ENCODE measurements at places on chromosomes 16 and 17.
A peak's percentile ranks its signal among the peaks of the same experiment; 100 is the strongest.

DNA sequence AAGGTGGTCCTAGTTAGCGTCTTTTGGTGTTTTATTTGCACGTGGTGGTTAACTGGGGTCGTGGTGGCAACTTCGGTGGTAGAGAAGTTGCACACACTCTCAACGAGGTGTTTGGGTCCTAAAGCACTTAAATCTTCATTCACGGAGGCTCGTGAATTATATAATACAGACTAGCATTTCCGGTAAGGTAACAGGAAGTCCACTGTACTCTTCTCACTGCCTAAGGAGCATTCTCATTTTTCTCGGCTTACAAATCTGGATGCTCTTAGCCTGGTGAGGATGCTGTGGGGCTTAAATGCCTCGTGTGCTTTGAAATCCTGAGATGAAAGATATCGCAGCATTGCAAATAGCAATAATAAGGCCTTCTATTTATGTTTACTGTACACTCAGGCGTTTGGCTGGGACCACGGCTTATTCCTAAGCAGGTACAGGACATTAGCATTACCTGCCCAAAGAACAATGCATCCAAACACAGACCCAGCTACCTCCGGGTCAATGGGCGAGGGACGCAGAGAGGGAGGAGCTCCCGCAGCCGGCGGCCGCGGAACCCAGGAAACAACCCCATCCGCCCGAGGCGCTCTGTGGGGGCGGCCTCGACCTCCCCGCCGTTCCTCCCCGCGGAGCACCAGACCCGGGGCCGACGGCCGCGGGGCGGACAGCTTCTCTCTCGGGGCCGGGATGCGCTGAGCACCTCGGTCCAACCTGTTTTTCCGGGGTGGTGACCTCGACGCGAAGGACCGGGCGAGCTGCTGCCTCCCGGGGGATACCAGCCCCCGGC, 856 bp downstream of the DNAJA2 start:
- peak; percentile 4 for DNase-seq

DNA sequence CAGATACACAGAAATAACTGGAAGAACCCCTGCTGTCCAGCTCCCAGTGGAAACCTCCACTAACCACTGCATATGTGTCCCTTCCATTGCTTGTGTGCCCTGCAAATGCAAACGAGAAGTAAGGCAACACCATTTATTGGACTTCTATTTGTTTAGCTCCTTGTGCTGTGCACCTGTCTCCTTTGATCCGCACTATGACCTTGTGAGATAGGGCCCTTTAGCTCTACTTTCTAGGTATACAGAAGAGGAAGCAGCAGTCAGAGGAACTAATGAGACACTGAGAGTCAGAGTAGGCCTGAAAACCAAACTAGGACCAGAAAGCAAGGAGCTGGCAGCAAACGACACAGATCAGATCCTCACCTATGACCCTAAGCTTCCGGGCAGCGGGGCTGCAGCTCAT, 22.4 kb downstream of the SOX9 start:
- peak; percentile 96 for DNase-seq

DNA sequence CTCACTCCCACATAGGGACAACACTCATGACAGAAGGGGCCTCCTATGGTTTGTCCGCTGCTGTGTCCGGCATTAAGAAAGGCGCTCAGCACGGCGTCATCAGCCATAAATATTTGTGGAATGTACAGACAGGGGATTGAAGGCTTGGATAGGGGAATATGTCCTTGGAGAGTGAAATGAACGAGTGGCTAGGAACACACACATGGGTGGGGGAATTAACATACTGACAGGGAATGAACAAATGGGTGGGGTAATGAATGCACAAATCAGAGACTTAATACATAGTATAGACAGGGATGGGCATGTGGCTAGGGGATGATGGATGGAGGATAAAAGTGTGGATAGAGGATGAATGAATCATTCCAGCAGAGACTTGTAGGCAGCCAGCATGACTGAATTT, 154.0 kb upstream of the HSBP1 start:
- no peak for DNase-seq

DNA sequence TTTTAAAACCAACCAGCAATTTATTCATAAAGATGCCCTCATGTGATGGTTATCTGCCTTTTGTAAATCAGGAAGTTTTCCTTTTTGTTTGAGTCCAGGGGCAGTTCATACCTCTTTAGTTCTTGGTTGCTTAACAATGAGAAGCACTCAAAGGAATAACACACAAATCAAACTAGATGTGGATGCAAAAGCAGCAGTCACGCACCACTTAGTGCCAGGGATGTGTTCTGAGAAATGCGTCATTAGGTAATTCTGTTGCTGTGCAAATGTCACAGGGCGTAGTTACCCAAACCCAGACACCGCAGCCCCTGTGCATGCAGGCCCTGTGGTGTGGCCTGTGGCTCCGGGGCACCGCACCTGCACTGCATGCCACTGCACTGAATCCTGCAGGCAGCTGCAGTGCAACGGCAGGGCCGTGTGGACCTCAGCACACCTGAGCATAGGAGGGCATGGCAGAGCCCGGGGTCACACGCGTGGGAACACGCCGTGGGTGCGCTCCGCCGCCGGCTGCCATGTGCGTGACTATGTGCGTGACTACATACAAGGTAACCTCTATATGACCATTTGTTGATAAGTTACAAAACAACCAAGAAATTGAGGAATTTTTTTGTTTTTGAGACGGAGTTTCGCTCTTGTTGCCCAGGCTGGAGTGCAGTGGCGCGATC, 39.6 kb downstream of the PKD1 start:
- DNase-seq: no peak

DNA sequence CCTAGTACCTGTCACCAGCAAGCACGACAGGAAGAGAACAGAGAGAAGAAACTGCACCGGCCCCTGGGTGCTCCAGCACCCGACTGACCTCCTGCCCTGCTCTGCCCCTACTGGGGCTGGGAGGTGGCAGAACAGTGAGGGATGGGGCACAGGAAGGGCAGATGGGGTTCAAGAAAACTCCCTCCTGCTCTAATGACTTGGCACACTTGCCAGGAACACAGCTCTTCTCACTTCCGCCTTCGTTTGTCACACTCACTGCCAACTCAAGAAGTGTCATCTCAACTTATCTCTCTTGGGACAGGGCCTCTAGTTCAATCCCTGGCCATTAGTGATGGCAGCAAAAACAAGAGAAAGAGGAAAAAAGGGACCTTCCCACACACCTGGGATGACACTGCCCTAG, 42.7 kb upstream of the ICAM2 start:
- no peak for DNase-seq

- DNase-seq: no peak
Measured at GRCh38 chr16:50072730-50073129, 7.0 kb downstream of the HEATR3 start.

GRCh38 chr17:64420143-64420670, 28.7 kb upstream of the MILR1 start:
- peak; percentile 61 for DNase-seq

GRCh38 chr16:8847145-8847544, 21.7 kb downstream of the CARHSP1 start:
- no peak for DNase-seq

DNA sequence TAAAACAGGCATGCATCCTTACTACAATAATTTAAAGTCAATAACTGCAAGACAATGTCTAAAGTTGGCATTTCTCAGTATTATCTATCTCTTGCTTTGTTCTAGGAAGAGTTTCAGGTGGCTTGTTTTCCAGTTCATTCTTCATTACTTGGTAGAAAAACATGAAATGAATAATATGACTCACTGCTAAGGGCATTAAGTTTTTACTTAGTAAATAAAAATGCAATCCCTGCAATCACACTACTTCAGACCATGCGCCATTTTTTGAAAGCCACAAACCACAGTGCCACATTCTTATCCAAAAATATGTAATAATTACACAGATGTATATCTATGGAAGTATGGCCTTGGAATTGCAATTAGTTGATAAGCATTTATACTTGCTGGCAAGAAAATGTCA, 55.4 kb downstream of the CREBBP start:
- DNase-seq: no peak

DNA sequence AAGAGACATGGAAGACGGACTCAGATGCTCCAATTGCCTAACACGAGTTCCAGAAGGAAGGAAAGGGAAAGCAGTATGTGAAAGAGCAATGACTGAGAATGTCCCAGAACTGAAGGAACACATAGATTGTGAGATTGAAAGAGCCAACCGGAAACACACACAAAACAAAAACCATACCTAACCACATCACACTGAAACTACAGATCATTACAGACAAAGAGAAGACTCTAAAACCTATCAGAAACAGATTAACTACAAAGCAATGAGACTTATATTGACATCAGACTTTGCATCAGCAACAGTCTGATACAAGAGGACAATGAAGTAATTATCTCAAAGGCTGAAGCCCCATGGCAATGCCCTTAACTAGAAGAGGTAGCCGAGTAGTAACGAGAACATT, 45.6 kb upstream of the CLEC18B start:
- DNase-seq: no peak

GRCh38 chr17:9684955-9685621, 39.8 kb downstream of the USP43 start:
- DNase-seq: no peak

DNA sequence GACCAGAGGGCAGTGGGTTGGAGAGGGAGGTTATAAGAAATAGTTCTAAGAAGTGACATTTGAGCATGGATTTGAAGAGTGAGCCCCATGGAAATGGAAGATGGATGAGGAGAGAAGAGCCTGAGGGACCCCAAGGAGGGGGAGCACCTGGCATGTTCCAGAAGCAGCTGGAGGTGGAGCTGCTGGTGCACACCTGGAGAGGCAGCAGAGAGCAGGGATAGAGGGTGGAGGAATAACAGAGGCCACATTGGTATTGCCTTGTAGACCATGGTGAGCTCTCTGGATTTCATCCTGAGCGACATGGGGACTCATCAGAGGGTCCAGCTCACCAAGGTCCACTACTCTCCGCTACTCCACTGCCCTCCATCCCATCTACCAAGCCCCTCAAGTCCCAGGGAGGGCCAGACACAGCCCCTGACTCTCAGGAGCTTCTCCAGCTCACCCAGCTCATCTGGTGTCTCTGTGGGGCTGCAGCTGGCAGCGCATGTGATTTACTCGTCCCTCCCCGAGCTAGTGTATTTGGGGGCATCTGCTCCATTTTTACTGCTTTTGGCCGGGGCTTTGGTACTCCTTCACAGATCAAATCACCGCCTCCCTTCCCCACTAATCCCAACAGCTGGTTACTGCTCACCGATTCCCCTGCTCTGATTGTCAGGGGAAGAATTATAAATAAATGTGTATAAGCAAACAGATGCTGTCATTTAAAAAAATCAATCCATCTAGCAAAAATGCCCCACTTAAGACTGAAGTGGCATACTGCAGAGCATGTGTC, 22.1 kb upstream of the KDM8 start:
- no peak for DNase-seq

DNA sequence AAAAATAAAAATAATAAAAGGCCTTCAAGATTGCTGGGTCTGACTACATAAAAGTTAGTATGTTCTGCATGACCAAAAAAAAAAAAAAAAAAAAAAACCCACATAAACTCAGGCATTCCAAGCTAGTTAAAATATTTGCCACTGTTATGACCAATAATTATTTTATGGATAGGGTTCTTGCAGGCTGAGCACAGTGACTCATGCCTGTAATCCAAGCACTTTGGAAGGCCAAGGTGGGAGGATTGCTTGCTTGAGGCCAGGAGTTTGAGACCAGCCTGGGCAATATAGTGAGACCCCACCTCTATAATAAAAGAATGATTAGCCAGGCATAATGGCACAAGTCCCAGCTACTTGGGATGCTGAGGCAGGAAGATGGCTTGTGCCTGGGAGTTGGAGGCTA, 8.1 kb downstream of the SCNN1B start:
- DNase-seq: no peak

GRCh38 chr17:59760160-59760559, 52.7 kb downstream of the VMP1 start:
- DNase-seq: no peak

GRCh38 chr16:84995663-84996062, 15.7 kb downstream of the ZDHHC7 start:
- no peak for DNase-seq

GRCh38 chr16:68257906-68258800, 6.2 kb upstream of the SLC7A6 start:
- no peak for DNase-seq

GRCh38 chr16:68366062-68366461, 55.2 kb downstream of the PRMT7 start:
- no peak for DNase-seq

DNA sequence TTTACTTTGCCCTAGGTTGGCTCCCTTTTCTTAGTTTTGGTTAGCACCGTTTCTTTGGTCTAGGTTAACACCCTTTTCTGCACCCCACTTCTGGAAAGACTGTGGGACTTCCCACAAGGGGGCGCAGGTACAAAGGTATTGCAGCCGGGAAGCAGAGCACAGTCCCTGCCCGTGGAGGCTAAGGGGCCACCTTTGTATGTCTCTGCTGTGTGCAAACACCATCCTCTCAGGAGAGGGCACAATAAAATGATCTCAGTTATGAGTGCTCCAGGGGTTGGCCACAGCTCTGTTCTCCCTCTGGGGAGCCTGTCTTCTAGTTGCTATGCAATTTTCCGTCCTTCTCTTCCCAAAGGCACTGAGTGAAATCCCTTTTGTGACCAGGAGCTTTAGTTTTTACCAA, 28.4 kb upstream of the TMC5 start:
- DNase-seq: no peak

- DNase-seq: no peak
Measured at GRCh38 chr16:73204359-73205152, 156.6 kb upstream of the ZFHX3 start.

- DNase-seq: no peak
Measured at GRCh38 chr17:80424261-80424660, 9.3 kb downstream of the ENDOV start.

DNA sequence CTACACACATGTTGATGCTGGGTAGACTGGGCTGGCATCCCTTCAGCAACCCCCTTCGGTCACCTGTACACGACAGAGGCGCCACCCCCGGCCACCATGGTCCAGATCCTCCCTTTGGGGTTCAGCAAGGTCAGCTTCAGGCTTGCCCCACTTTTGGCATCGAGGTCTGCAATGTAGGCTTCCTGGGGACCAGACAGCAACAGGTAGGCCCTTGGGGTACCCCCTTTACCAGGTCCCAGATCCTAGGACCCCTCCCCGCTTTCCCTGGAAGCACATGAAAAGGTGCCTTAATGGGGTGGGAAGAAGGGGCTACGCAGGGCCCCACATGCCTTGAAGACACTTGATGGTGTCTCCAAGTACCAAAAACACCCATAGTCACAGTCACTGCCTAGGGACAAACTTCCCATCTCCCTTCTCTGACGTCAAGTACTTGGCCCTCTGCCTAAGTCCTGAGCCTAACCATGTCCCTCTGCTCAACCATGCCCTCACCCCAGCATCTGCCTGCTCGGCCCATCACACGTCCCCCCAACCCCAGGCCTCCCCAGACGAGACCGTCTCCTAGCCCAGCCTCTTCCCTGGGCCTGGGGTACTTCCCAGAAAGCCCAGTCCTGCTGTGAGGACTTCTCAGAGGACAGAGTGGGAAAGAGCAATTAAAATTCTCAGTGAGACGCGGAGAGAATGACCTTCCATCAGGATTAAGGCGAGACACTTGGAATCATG, 12.1 kb downstream of the ACLY start:
- DNase-seq: no peak

All from NCI-H526 treated with DMSO at 0.1 percent for 48 hours (cell line).